Upper lobe of right lung (tissue), 1 donor: ENCODE measurements at places on chromosomes 1 and 21.
A peak's percentile ranks its signal among the peaks of the same experiment; 100 is the strongest.

DNA sequence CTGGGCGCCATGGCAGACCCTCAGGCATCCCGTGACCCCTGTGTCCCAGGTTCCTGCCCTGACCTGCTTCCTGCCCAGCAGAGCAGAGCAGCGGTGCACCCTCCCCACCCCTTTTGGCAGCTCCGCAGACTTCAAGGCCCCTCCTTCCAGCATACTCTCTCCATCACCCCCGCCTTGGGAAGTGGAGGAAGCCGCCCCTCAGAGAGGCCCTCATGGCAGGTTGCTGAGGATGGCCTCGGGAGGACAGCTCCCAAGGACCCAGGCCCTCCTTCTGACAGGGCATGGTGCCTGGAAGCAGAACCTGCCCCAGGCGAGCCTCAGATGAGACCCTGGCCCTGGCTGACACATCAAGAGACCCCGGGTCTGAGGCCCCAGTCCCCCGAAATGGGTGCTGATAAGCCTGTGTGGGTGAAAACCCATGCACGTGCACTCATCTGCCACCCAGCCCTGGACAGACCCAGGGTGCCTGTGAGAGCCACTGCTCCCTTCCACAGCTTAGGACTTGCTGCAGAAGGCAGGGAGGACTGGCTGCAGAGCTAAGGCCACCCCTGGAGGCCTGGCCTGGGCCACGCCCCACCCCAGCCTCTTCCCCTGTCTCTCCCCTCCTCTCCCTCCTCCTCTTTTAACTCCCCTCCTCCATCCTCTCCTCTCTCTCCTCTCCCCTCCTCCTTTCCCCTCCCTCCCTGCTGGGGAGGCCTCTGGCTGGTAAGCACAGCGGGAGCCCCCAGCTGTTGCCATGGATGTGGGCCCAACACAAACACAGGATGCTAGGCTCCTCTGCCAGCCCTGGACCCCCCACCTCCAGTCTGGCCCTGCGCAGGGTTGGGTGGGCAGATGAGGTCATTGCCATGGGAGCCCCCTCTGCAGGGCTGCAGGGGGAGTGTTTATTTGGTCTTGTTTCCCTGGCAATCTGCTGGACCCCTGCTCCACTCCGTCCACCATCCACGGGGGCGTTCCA is 33.7 kb downstream of the WNT9A start:
- peaks cover 6% of the 10 kb centered on the region for H3K27me3 ChIP-seq
- no peak overlapping the region for H3K27ac ChIP-seq
- DNase-seq = no peak
- no peaks in the 10 kb centered on the region for H3K4me1 ChIP-seq
- H3K4me3 ChIP-seq = no peak overlapping the region
- no peaks in the 10 kb centered on the region for H3K36me3 ChIP-seq

GRCh38 chr1:246302711-246303317 is 204.3 kb downstream of the SMYD3 start:
- H3K4me3 ChIP-seq = no peak overlapping the region
- H3K27ac ChIP-seq = no peak overlapping the region
- no peaks in the 10 kb centered on the region for H3K27me3 ChIP-seq
- H3K36me3 ChIP-seq = no peaks in the 10 kb centered on the region
- DNase-seq = no peak

DNA sequence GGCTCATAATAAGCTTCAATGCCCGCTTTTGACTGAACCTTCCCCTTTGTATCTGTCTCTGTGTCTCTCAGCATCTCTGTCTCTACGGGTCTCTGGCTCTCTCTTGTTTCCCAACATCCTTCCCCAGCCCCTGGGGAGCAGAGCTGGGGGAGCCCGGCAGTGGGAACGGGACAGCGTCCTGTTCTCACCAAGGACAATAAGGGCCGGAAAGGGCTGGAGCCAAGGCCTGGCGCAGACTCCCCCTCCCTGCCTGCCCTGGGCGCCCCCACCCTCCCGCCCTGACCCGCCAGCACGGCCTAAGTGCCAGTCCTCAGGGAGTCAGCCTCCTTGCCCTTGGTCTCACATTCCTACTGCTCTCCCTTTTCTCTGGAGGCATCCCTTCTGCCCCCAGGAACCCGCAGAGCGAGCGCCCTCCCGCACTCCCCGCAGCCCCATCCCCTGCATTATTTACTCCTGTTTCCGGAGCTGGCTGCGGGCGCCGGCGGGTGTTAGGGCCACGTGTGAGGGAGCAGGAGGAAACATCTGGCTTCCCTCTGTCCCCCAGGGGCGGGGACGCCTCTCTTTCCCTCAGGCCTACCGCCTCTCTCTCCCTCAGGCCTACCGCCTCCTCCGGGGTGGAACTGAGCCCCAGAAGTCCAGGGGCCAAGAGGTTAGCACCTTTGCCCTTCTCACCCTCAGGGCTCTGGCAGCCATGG is 6.5 kb downstream of the KRTCAP2 start:
- H3K36me3 ChIP-seq = peaks cover 30% of the 10 kb centered on the region
- H3K4me1 ChIP-seq = peaks cover 17% of the 10 kb centered on the region
- H3K4me3 ChIP-seq = no peak overlapping the region
- no peaks in the 10 kb centered on the region for H3K27me3 ChIP-seq
- peak overlapping the region; percentile 75 for H3K27ac ChIP-seq

GRCh38 chr1:159469921-159470533 is 30.5 kb downstream of the OR10J1 start:
- H3K36me3 ChIP-seq = no peaks in the 10 kb centered on the region
- H3K4me3 ChIP-seq = no peak overlapping the region
- no peak for DNase-seq
- H3K27me3 ChIP-seq = no peaks in the 10 kb centered on the region
- H3K4me1 ChIP-seq = no peaks in the 10 kb centered on the region
- no peak overlapping the region for H3K27ac ChIP-seq

GRCh38 chr1:221118938-221119320 is 239.7 kb downstream of the HLX start:
- no peak overlapping the region for H3K4me3 ChIP-seq
- no peaks in the 10 kb centered on the region for H3K36me3 ChIP-seq
- no peaks in the 10 kb centered on the region for H3K27me3 ChIP-seq

- no peak overlapping the region for H3K4me3 ChIP-seq
- H3K4me1 ChIP-seq = no peaks in the 10 kb centered on the region
- H3K36me3 ChIP-seq = no peaks in the 10 kb centered on the region
- H3K27me3 ChIP-seq = no peaks in the 10 kb centered on the region
- DNase-seq = no peak
These were observed 461.2 kb downstream of the SETD4 start for GRCh38 chr21:35599164-35599563.

- H3K4me1 ChIP-seq = peaks cover 6% of the 10 kb centered on the region
- H3K27me3 ChIP-seq = no peaks in the 10 kb centered on the region
- no peak overlapping the region for H3K27ac ChIP-seq
- H3K36me3 ChIP-seq = no peaks in the 10 kb centered on the region
These were observed 23.9 kb downstream of the TRPM2 start for GRCh38 chr21:44377201-44377921.

DNA sequence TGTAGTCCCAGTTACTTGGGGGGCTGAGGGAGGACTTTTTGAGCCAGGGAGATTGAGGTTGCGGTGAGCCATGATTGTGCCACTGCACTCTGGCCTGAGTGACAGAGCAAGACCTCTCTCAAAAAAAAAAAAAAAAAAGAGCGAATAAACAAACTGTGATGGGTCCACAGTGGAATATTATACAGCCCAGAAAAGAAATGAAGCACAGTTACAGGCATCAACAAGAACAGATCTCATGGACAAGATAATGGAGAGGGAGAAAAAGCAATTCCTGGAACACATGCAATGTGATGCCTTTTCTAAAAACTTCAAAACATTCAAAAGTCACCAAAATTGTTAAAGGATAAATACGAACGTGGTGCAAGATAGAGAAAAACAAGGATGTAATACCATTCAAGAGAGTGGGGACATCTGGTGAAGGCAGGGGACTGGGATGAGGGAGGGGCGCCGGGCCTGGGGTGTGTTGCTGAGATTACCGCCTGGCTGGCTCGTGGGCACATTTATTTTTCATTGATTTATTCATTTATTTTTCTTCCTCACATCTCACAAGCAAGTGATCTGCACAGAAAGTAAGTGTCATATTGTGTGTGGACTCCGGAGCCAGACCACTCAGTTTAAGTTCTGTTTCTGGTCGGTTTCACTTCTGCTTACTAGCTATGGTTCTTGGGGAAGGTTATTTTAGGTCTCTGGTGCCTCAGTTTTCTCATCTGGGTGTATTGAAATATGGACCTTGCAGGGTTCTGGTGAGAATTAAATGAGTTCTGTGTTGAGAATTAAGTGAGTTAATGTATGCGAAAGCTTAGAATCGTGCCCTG is 30.1 kb downstream of the ABCG1 start:
- H3K27ac ChIP-seq = no peak overlapping the region
- no peak for DNase-seq
- peaks cover 12% of the 10 kb centered on the region for H3K4me1 ChIP-seq
- no peaks in the 10 kb centered on the region for H3K27me3 ChIP-seq

GRCh38 chr1:36576118-36576517 is 93.4 kb upstream of the CSF3R start:
- no peak overlapping the region for H3K27ac ChIP-seq
- H3K27me3 ChIP-seq = peaks cover 35% of the 10 kb centered on the region
- no peaks in the 10 kb centered on the region for H3K4me1 ChIP-seq
- H3K4me3 ChIP-seq = no peak overlapping the region

GRCh38 chr21:42381347-42381984 is 14.4 kb downstream of the TMPRSS3 start:
- H3K27ac ChIP-seq = no peak overlapping the region
- DNase-seq = no peak
- no peaks in the 10 kb centered on the region for H3K4me1 ChIP-seq

GRCh38 chr1:19272064-19272463 is 16.5 kb downstream of the AKR7A3 start:
- H3K36me3 ChIP-seq = no peaks in the 10 kb centered on the region
- H3K4me3 ChIP-seq = no peak overlapping the region
- no peak for DNase-seq
- H3K27me3 ChIP-seq = no peaks in the 10 kb centered on the region
- no peaks in the 10 kb centered on the region for H3K4me1 ChIP-seq
